ENCODE measurements at places on chromosomes 2 and 18.

GRCh38 chr2:67156796-67157195 is 240.3 kb upstream of the ETAA1 start:
- DNase-seq, result no peak

DNA sequence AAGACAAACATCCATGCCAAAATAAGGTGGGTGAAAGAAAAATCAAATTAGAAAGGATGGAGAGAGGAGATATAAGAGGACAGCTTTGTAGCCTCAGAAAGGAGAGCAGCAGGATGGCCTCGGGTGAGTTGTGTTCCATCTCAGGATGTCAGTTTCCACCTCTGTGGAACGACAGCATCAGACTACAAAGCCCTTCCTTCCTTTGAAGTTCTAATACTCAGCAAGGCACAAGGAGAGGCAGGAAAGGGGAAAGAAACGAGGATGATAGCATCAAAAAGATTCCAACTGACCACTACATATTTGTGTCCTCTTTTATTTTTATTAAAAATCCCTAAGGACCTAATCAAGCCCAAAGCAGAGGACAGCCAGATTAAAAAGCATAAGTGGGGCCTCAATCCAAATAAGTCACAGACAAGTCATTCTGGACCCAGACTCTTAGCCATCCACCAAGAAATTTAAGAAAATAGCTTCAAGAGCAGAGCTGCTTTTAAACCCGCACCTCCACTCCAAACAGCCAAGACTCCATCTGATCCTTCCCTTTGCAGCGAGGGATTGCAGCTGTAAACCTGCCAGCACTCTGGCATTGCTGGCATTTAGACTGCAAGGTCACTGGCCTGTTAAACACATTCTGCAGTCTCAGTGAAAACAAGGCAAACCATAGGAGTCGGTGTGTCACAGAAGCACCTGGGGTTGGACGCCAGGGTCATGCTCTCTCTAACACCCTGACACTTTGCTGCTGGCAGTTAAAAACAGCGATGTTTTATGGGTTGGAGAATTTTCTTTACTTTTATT is 314.5 kb upstream of the CHAC2 start:
- no peak for DNase-seq

DNA sequence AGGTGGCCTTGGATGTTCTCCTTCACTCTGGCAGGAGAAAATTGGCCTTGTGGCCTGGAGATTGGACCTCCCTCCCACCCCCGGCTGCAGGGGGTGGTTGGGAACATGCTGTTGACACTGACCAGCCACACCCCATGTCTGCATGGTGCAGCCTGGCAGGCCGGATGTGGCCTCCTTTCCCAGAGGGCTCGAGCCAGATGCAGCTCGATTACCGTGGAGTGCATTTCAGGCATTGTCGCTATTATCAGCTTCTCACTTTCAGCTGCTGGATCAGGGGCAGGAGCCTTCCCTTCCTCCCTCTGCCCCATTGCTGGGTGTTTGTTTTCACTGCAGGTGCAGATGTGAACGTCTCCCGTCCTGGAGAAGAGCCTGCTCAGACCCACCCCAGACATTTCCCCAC is 211.0 kb upstream of the SIX2 start:
- no peak for DNase-seq

DNA sequence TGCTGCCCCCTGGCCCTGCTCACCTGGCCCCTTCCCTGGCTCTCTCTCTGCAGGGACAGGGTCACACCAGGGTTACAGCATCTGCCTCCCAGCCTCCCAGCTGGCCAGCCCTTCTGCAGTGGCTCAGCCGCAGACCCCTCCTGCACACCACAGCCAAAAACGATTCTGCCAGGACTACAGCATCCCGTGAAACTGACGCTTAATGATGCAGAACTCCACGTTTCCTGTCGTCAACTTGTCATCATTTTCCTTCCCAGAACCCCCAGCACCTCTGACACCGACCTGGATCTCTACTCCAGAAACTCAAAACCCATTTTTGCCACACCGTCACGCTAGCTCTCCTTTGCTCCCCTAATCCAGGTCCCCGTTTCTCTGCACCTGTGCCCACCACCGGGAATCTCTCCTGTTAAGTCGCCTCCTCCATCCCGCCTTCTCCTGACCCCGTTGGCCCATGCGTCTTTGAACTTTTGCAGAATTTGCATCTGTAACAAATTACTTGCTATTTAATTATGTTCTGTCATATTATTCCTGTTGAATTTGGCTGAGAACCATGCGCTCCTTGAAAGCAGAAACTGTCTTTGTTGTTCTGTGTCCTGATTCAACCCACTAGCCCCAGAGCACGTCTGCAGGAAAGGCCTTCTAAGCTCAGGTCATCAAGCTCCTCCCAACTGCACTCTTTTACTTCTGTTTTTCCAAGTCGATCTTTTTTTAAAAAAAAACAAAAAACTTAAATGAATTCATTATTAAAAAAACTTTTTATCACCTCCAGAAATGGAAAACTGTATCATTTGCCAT is 173.2 kb upstream of the COPS8 start:
- no peak for DNase-seq

- DNase-seq, result no peak
These were observed 248.9 kb upstream of the CWC22 start for GRCh38 chr2:180255981-180256380.

DNA sequence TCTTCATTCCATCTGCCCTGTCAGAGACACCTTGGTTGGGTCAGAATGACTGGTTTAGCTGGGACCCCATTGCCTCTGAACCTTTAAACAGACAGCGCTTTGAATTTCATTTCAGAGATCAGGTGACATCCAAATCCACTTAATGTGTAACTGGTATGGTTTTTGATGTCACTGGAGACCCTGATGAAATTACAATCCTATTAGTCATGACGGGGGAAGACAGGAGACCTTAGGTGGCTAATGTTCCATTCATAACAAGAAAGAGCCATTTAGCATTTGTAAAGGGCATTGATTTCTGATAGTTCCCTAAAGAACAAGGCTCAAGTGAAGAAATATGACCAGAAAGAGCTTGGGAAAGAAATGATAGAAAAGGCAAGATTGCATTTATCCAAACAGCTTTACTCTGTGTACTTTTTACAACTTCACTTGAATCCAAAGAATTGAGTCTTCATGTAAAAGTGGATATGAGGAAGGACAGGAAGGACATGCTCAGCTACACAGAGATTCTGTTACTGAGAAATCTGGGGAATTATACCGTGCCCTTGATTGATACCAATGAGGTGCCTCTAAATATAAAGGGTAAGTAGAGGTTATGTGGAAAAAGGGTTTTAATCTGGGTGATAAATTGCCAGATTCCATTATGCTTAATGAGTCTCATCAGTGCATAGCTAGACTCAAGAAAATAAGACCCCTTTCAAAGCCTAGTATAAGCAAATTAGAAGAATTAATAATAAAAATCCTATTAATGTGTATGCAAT is 198.2 kb downstream of the NCKAP5 start:
- no peak for DNase-seq

GRCh38 chr2:161344692-161345091 is 36.5 kb downstream of the PSMD14 start:
- DNase-seq, result no peak

- no peak for DNase-seq
These were observed 52.2 kb downstream of the TMX3 start for GRCh38 chr18:68662754-68663153.

DNA sequence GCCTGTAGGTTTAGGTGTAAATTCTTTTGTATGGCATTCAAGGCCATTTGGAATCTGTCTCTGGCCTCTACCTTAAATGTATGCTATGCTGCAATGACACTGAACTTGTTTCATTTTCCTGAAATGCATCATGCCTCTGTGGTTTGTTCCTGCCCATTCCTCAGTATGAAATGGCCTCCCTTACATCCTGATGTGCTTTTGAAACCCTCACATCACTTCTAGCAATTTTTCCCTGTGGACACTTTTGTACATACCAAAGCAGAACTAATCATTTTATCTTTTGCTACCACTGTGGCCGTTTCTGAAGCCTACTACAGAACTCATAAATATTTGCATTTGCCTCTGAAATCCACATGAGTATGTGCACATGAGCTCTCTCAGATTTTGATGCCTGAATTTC is 557.2 kb downstream of the ERBB4 start:
- DNase-seq, result no peak

DNA sequence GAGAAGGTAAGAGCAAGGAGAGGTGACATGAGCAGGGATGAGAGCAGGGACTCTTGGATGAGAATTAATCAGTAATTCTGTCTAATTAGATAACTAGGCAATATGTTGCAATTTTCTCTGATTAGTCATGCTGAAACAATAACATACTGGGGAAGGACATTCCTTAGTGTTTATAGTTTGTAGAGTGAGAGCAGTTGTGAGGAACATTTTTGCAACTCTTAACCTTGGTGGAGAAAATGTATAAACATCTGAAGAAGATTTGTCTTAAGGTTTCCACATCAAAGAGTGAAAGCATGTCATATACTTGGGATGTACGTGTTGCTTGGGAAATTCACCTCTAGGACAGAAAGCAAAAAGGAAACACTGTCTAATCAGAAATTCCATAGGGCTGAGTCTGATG is 955.4 kb upstream of the FANCL start:
- no peak for DNase-seq

GRCh38 chr2:65922030-65922429 is 489.6 kb upstream of the SPRED2 start:
- no peak for DNase-seq

- DNase-seq, result no peak
These were observed 8.0 kb downstream of the SP100 start for GRCh38 chr2:230423851-230424458.

- no peak for DNase-seq
These were observed 48.9 kb downstream of the FSIP2 start for GRCh38 chr2:185787227-185788145.

- DNase-seq, result no peak
These were observed 1472.7 kb upstream of the ZEB2 start for GRCh38 chr2:145992572-145992971.

GRCh38 chr18:33729556-33729955 is 151.5 kb downstream of the ASXL3 start:
- DNase-seq, result no peak

DNA sequence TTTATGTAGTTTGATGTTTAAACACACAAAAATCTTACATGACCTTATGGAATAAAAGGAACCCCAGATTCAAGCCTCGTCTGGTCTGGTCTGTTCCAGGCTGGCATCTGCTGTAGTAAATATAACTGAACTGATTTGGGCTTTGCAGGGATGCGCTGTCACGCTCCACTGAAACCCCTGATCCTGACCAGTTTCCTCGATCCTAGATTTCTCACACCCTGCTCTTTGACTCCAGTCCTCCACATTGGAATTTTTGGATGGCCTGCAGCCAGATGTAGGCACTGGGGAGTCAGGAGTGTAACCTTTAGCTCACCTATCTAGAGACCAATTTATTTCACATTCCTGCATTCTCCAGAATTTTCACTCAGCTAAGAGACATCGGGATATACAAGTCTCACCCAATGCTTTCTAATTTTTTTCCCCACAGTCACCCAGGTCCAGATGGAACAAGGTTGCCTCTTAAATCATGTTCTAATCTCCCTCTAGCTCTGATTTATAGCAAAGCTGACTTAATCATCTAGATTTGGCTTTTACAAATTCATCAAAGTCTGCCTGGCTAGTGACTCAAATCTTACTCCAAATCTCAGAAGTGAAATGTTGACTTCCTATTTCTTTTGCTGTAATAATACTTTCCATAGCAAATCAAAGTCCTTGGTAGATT is 219.6 kb downstream of the CD226 start:
- no peak for DNase-seq

GRCh38 chr2:27715318-27716210 is 51.9 kb downstream of the SLC4A1AP start:
- DNase-seq, result no peak

DNA sequence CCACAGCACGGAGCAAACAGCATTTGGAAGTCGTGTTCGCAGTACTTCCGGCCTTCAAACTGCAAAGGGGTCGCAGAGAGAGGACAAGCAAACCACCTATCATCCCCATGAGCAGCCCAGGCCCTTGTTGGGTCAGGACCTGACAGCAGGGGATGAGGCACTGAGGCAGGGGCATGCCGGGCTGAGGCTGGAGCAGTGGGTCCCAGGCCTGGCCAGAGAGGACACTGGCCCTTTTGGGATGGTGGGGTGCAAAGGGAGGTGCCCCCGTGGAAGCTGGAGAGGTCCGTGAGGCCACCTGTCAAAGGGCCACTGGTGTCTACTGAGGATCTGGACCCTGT is 8.9 kb downstream of the GPR17 start:
- DNase-seq, result no peak

DNA sequence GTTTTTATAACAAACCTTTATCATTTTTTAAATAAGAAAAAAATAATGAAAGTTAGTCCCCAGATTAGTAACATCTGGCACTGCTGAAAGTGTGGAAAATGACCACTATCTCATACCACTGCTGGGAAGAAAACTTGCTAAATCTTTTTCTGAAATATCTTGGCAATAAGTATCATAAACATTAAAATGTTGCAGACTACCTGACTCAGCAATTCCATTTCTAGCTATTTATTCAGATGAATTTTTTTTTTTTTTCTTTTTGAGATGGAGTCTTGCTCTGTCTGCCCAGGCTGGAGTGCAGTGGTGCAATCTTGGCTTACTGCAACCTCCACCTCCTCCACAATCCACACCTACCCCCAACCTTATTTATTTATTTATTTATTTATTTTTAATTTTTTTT is 35.3 kb upstream of the SOS1 start:
- DNase-seq, result no peak

- DNase-seq, result no peak
These were observed 149.1 kb downstream of the SLC8A1 start for GRCh38 chr2:40302751-40303325.

- DNase-seq, result no peak
These were observed 59.8 kb downstream of the SPRED2 start for GRCh38 chr2:65372619-65373018.

- DNase-seq, result no peak
These were observed 656.2 kb upstream of the CHAC2 start for GRCh38 chr2:53111406-53111805.

GRCh38 chr2:234304950-234305349 is 191.9 kb downstream of the ARL4C start:
- DNase-seq, result no peak

- DNase-seq, result no peak
These were observed 86.5 kb downstream of the VSNL1 start for GRCh38 chr2:17626986-17627385.

DNA sequence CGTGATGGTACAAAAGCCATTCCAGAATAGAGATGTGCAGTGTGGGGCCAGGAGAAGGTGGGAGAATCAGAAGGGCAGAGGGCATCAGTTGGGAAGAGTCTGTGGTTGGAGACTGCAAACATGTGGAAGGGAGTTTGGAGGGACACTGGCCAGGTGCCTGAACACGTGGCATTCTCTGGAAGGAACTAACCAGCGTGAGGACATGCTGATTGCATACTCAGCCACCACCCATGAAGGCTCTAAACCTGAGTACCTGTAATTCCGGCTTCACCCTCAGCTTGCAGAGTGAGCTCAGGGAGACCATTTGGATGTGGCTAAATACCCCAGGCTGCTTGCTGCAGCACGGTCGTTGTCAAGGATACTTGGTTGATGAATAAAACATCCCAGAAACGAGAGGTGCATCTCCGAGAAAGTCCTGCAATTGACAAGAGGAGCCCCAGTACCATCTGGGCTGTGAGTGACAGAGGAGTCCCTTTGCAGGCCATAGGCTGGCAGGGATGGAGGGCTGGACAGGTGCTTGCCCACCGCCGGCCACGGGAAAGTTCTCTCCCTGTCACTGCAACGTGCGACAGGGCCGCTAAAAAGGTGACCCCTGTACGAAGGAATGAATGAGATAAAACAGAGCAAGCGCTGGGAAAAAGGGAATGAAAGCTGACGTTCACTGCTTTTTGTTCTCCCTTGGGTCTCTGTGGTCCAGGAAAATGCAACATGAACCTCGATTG is 5.0 kb downstream of the ACKR3 start:
- no peak for DNase-seq
